ENCODE measurements at places on chromosomes 4 and X.

- no peak for DNase-seq
Observed at GRCh38 chrX:35743331-35743730, 54.8 kb upstream of the MAGEB16 start.

DNA sequence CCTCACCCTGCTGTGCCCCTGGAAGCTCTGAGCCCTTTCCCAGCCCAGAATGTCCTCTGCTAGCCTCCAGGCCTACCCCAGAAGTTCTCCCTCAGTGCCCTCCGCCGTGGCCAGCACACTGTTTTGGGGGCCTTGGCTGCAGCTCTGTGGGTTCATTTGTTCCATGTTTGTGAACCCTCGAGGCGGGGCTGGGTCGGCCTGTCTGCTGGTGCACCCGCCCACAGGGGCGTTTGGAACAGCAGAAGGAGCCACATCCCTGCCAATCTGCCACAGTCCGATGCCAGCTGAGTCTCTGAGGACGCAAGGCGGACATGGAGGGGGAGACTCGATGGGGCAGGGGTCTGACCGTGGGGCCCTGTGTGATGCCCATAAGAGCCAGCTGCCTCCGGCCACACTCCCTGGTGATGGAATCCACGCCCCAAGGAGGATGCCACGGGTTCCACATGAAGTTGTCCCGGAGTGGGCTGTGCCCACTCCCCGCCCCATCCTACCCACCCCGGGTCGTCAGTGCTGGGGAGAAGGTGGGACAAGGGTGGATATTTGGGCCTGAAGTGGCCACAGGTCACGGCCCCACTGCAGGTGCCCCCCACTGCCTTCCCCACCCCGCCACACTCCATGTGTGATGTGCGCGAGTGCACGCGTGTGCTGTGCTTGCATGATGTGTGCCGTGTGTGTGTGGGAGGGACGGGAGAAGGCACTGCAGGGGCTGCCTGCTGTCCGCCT, 7.1 kb downstream of the ATP5ME start:
- DNase-seq: no peak

DNA sequence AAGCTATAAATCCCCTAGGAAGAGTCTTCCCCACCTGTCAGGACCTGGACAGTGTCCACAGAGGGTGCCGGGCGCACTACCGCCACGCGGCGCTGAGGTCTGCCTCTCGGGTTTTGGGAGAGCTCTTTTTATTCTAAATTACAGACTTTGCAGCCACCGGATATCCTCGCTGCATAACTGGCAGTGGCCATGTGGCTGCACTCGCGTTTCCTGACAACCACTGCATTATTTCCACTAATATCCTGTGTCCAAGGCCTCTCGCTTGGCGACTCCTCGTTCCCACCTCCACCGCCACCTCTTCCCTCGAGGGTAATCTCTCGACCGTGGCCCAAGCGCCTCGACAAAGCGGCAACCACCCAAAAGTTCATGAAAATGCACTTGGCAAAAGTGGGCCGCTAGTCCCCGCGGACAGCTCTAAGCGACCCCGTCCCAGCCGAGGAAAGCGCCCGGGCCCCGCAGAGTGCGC, 512 bp upstream of the TMEM131L start:
- DNase-seq: peak; percentile 49

- DNase-seq: no peak
Observed at GRCh38 chr4:42248972-42249371, 96.5 kb upstream of the BEND4 start.

DNA sequence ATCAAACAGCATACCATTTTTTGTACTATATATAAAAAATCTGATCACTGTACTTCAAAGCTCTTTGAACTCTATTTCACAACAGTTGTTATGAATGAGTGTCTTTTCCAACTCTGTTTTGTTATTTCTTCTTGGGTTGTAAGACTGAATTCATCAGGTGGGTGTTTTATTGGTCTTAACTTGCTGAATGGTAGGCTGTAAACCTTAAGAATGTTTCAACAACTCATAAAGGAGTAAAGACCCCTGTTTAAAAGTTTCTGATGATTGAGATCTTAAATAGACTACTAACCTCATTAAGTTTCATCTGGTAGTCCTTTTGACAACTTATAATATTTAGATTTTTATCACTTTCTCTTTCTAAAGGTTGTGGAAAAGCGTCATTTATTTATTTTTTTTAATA, 18.4 kb upstream of the STAG2 start:
- no peak for DNase-seq

DNA sequence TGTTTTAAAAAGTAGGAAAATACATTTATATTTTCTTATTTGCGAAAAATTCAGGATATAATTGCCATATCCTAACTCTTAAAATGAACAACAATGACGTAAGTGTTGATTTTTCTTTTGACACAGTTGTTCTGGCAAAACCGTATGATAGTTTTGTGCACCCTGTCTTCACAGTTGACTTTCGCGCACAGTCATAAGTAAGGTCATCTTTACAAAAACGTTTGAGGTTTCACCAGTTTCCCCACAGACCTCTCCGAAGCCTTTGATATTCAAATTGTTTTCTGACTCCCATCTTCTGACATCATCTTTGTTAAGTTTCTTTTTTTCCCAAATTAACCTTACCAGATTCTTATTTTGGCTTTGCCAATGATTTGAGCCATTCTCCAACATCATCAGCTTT, 48.1 kb upstream of the ATXN3L start:
- no peak for DNase-seq

Data from CD4-positive, alpha-beta T cell treated with Interleukin-10 for 1 hour (primary cell).